ENCODE measurements at places on chromosomes 7 and 10. TPM values are rescaled to one million over a fixed set of nuclear protein-coding genes. Genes with fewer than 3 reads are reported as not detected.

- no peak for DNase-seq
These were observed 78.0 kb downstream of the DKK1 start for GRCh38 chr10:52391927-52392602.

DNA sequence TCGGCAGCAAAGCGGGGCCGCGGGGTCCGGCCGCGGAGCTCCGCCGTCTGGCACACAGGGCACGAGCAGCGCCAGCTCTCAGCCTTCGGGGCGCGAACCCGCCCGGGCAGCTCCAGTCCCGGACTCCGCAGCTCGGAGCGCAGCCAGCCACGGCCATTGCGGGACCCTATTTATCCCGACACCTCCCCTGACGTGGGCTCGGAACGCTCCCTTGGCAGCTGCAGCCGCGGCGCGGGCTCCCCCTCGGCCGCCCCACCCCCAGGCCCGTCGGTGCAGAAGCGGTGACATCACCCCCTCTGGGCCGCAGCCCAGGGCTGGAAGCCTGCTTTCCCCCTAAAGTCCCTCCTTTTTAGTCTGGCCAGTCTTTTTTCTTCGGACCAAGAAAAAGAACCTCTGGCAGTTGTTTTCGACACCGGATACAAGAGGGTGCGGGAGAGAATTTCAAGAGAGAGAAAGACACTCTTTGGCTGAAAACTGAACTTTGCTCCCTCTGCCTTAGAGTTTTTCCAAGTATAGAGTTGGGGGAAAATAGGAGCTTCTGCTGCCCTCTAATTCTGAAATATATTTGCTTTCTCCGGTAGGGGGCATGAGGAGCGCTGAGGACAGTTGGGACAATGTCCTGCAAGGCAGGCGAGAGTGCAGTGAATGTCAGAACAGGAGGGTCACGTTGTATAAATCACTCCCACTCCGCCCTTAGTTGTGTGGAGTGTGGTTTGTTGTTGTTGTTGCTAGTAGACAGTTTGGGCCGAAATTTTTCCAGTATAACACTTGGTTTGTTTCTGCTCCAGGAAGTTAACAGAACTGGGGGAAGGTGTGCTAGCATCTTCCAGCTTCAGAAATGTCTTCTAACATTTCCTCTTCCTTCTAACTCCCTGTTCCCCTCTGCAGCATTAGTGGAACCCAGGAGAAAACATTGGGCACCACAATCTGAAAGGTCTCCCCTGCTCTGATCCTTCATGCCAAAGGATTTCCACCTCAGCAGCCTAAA lies at the start of gene SFRP4:
Gene SFRP4, minus strand, starts transcription at position 145 of the 988 bp plus-strand sequence. CDS start 280 bp downstream, outside the sequence.
- DNase-seq = peak; percentile 88

The UNC5B gene
- 23.8 TPM for polyA plus RNA-seq

DNA sequence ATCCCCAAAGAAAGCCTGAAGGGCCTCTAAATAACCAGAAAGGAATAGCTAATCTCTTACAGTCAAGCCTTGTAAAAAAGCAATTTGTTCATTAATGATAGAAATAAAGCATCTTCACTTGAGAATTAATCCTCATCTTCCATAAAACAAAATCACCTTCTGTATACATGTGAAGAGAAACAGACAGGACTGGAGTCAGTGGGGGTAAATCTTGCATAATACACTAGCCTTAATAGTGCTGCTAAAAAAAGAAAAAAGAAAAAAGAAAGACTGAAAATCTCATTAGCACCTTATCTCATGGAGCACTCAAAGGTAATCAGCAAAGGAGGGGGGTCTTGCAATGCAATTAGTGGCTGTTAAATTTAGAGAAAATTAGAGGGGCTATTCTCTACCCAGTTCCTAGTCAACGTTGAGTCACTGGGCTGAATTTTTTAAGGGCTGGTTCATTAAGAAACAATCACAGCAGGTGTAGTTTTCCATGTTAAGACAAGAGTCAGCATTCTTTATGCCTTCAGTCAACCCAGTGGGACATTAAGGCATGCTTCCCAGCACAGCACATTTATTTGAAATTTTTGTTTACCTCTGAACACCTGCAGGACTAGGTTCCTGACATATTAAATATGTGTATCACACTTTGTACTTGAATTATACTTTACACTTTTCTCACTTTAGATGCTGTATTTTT lies 1455.7 kb upstream of the CELF2 start:
- no peak for DNase-seq

The AGMO gene
- polyA plus RNA-seq = 0.32 TPM

The EN2 gene
- 0.06 TPM for polyA plus RNA-seq

DNA sequence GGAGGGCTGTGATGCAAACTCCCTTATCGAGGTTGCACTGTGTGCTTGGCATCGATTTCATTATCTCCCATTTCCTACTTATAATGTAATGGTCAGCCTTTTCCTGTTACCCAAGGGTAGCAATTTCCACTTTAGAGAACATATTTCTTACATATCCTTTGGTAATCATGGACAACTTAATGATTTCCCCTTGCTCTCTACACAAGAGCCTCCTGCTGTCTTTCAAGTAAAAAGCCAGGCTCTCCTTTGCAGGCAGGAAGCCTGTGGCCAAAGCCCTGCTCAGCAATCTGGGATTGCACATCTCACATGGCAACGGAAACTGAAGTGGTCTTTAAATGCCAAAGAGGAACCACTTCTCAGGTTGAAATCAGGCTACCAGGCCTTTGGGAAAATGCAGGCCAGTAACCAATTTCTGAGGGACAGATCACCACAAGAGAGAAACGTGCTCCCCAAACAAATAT lies 86.7 kb upstream of the IKZF1 start:
- DNase-seq = peak; percentile 31

DNA sequence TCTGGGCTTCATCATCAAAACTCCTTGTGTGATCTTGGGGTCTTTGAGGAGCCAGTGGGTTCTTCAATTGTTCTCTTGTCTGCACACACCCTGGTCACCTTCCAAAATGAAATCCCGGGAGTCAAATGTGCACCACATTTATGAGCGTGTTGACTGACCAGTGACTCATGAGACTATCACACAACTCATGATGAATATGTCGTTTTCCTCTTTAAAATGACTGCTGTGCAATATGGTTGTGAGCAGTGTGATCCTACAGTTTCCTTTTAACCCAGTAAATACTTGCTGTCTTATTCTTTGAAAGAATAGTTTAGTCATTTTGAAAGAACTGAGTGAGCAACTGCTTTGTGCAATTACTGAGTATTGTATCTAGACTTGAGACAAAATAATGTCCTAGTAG lies 149.2 kb downstream of the DYNC1I1 start:
- no peak for DNase-seq

DNA sequence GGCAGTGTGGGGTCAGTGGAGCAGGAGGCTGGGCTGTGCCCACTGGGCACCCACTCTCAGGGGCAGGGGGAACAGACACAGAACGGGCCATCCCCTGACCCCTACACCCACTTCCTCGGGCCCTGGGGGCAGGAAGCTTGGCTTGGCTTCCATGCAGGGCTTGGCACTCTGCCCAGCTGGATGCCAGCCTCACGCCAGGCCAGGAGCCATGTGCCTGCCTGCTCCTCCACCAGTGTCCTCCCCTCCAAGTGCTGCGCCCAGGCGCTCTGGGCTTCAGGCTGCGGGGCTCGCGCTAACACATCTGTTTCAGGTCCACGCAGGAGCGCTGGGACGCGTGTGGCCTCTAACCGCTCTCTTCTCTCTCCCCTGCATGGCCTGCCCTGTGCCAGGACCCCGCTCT lies 12.7 kb downstream of the LDB3 start:
- DNase-seq = no peak

All from spinal cord (tissue), 10 donors.